Smooth muscle cell of the pulmonary artery (primary cell): ENCODE measurements at places on chromosomes 5 and 9. TPM values are rescaled to one million over a fixed set of nuclear protein-coding genes. Genes with fewer than 3 reads are reported as not detected.

Gene PFN3
- not detected in 2 replicates for total RNA-seq

Gene FIBCD1
- 7.2 and 10.7 TPM in 2 replicates for total RNA-seq

Gene RFESD
- total RNA-seq: 1.9 and 2.2 TPM in 2 replicates

Gene PCDHB11
- 0.69 and 0.85 TPM in 2 replicates for total RNA-seq

Gene ELOVL7
- 0.07 TPM in 1 of 2 replicates, not detected in the other for total RNA-seq

Gene ANGPTL2
- total RNA-seq: 43.4 and 104 TPM in 2 replicates

Gene FLT4
- 0.03 and 0.33 TPM in 2 replicates for total RNA-seq

Gene PCDHA7
- total RNA-seq: 1.4 and 1.7 TPM in 2 replicates

Gene WDR38
- not detected in 2 replicates for total RNA-seq

Gene SLC27A6
- total RNA-seq: 0.10 and 0.13 TPM in 2 replicates

Gene SEMA6A
- total RNA-seq: 0.20 and 0.23 TPM in 2 replicates

Gene LCN9
- not detected in 2 replicates for total RNA-seq

Gene OR1Q1
- 0.59 TPM in 1 of 2 replicates, not detected in the other for total RNA-seq

Gene PCDHGA2
- total RNA-seq: 2.8 and 4.2 TPM in 2 replicates

Gene CYFIP2
- total RNA-seq: 15.7 and 31.7 TPM in 2 replicates

Gene TAL2
- not detected in 2 replicates for total RNA-seq

Gene IRX2
- total RNA-seq: 0.69 and 1.8 TPM in 2 replicates

Gene PCDHB3
- 0.79 and 1.6 TPM in 2 replicates for total RNA-seq

Gene SLC9A3
- total RNA-seq: 0.78 and 0.86 TPM in 2 replicates
